Immature natural killer cell (primary cell): ENCODE measurements at places on chromosomes 11 and 22.

- peak; percentile 14 for DNase-seq
Measured at GRCh38 chr11:88886796-88887195, 179.0 kb downstream of the GRM5 start.

DNA sequence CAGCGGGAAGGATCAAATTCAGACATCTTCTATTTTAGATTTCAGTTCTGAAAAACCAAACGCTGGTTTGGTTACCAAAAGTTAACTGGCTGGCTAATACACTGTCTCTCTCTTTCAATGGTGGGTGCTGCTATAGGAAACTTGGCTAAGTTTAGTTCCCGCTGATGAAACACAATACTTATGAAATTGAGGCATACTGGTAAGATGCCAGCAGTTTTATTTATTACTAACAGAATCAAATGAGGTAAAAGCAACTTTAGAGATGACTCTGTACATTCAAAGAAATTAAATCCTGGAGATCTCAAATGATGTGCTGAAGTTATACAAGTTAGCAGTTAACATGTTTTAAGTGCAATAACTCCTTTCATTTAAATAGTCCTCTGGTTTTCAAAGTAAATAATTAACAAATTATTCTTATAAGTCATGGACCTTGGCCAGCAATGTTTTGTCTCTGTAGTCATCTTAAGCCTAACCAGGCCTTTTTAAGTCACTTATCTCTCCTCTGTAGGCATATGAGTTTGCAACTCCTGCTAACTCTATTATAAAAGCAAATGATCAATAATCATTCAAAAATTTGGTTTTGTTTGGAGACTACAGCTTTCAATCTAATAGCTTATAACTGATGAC is 54.8 kb downstream of the PAK1 start:
- no peak for DNase-seq

DNA sequence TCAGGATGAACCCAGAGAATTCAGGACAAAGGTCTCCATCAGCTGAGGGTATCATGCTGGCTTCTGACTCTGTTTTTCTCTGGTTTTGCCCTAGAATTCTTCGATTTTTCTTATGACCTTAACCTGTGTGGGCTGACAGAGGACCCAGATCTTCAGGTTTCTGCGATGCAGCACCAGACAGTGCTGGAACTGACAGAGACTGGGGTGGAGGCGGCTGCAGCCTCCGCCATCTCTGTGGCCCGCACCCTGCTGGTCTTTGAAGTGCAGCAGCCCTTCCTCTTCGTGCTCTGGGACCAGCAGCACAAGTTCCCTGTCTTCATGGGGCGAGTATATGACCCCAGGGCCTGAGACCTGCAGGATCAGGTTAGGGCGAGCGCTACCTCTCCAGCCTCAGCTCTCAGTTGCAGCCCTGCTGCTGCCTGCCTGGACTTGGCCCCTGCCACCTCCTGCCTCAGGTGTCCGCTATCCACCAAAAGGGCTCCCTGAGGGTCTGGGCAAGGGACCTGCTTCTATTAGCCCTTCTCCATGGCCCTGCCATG is 16.8 kb downstream of the SERPING1 start:
- no peak for DNase-seq

DNA sequence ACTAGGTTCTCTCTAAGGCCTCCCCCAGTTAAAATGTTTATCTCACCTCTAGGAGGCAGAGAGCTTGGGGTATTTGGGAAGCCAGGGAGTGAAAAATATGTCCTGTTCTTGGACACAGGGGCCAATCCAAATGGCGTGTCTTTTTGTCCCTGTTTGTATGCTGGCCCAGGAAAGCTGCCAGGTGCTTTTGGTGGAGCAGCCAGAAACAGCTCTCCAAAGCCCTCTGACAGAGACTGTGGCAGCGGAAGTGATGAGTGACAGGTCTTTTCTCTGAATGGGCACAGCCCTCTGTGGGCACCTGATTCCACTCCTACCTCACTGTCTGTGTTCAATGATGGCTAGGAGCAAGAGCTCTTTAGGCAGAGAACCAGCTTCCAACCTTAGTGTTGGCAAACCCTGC is 106.4 kb upstream of the KIRREL3 start:
- DNase-seq, result no peak

DNA sequence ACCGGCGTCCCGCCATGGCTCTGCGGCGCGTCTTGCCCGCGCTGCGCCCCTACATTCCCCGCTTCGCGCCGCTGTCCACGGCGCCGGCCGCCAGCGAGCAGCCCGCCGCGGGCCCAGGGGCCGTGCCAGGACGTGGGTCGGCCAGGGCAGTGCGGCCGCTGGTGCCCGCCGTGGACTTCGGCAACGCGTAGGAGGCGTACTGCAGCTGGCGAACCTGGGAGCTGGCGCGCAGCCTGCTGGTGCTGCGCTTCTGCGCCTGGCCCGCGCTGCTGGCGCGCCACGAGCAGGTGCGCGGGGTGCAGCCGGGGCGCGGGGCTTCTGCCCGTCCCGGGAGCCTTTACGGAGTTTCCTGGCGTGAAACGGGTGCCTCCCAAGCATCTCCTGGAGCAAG is 20.1 kb downstream of the DGCR6L start:
- DNase-seq, result no peak

DNA sequence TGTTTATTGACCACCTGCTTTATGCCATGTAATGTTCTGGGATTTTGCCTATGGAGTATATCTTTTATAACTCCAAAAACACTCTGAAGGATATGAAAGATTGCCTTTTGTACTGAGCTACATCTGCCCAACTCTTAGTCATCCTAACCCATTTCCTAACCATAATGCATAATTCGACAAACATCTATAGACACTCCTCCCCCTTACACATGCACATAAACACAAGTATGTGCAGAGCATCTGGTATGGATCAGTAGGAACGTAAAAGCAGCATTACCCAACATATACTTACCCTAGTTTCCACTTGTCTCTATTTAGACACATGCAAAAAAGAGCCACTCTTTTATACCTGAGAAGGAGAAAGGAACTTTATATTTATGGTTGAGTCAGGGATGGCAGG is 272.8 kb downstream of the FAM76B start:
- DNase-seq, result no peak

DNA sequence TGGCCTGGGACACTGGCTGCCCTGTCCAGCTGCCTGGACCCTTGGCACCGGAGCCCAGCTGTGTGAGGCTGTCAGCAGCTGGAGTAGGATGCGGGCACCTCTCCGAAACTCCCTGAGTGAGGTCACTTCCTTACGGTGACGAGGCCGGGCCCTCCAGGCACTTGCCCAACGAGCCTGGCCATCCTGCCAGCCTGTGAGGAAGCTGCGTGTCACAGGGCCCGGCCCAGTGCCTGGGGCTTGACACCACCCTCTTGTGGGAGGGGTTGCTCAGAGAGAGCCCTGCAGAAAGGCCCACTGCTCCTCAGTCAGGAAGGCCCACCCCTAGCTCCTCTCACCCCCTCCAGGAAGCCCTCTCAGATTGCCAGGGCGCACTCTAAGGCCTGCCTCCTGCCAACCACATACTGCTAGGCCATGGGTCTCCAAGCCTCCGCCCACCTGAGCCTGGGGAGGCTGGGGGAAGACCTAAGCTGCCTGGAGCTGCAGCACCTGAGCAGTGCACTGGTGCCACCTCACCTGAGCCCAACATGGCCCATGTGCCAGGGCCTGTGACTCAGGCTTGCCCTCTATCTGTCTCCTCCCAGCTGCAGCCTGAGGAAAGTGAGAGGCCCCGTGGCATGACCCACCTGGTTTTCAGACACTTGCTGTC is 4.3 kb upstream of the PHLDA2 start:
- DNase-seq, result peak; percentile 61

- no peak for DNase-seq
Measured at GRCh38 chr11:19546325-19546724, 166.3 kb upstream of the NAV2 start.

DNA sequence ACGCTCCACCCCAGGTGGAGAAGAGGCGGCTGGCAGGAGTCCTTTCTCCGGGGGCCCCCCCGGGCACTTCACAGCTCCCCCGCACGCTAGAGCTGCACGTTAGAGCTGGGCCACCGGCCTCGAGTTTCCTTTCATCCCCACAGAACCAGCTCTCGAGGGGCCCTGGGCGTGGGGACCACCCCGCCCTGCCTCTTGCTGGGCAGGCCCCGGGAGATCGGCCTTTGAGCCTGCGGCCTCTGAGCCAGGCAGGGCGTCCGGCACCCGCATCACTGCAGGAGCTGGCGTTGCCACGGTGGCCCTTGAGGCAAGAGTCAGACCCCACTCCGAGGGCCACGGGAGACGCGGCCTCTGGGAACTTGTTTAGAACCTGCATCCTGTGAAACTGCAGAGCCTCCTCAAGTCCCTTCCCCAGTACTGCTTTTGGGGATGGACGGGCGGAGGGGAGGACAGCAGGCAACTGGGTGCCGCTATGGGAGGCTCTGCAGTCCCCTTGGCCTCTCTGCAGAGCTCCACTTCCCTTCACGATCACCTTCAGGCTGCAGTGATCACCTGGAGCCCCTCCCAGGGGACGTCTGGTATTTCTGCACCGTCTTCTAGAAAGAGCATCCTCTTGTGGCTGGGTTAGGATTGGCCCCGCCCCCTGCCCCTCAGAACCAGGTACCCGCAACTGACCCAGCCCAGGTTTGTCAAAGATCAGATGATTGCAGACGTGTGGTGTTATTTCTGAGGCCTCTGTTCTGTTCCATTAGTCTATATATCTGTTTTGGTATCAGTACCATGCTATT is 13.9 kb upstream of the GAL start:
- DNase-seq, result no peak

DNA sequence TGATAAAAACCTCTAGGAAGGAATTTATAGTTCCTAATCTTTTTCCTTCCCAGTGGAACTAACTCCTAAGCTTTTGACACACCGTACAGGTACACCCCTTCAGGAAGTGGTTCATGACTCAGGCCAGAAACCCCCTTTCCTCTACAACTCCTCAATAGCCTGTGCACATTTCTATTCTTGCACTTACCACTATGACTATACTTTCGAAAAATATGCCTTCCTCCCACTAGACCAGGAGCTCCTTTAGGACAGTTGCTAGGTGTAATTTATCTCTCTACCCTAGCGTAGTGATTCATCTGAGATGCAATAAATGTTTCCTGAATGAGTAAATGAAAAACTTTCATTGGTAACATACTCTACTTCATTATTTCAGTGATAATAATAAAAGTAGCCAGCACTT is 14.5 kb downstream of the MAP6 start:
- DNase-seq, result no peak

GRCh38 chr11:32567154-32567553 is 16.5 kb upstream of the EIF3M start:
- DNase-seq, result no peak

- peak; percentile 28 for DNase-seq
Measured at GRCh38 chr11:63839508-63840355, 822 bp downstream of the MARK2 start.

GRCh38 chr11:77407613-77408012 is 66.3 kb downstream of the PAK1 start:
- no peak for DNase-seq

- no peak for DNase-seq
Measured at GRCh38 chr22:43851058-43851978, 11.0 kb downstream of the SULT4A1 start.

- DNase-seq, result no peak
Measured at GRCh38 chr11:126336671-126337101, 18.8 kb upstream of the ST3GAL4 start.

DNA sequence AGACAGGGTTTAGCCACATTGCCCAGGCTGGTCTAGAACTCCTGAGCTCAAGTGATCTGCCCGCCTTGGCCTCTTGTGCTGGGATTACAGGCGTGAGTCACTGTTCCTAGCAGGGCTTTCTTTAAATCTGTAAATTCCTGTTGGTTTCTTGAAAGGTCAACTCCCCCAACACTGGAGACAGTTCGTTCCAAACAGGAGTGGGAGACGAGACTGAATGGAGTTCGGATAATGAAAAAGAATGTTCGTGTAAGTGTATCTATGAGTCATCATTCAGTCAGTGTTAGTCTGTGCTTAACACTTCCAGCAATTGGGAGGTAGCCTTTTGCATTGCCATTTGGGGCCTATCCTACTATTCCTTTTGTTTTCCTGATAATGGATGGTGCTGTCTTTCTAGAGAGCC is 10.0 kb upstream of the BACE1-AS start:
- no peak for DNase-seq

GRCh38 chr11:55658031-55658573 is 3.9 kb upstream of the OR4C6 start:
- no peak for DNase-seq

DNA sequence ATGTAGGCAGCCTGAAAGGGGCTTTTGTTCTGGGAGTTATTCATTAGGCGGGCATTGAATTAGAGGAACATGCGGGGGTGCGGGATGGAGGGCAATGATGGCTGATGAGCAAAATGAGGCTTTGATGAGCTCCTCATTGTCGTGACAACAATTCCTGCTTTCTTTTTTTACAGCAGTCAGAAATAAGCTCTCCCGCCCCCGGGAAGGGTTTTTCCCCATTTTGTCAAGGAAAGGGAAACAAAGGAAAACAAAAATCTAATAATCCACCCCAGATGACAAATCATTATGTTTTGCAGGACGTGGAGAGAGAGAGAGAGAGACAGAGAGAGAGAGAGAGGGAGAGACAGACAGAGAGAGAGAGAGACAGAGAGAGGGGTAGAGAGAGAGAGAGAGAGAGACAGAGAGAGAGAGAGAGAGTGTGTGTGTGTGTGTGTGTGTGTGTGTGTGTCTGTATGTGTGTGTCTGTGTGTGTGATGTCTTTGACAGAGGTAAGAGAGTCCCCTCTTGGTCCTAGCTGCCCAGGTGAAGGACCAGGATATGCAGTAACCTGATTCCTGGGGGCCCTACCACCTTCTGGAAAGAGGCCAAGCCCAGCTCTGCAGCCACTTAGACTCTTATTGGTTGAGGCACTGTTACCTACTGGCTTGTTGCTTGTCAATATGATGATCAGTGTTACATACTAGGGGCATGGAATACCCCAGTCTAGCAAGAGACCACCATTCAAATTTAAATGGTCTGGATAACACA is 46.7 kb upstream of the PARVA start:
- DNase-seq, result no peak

DNA sequence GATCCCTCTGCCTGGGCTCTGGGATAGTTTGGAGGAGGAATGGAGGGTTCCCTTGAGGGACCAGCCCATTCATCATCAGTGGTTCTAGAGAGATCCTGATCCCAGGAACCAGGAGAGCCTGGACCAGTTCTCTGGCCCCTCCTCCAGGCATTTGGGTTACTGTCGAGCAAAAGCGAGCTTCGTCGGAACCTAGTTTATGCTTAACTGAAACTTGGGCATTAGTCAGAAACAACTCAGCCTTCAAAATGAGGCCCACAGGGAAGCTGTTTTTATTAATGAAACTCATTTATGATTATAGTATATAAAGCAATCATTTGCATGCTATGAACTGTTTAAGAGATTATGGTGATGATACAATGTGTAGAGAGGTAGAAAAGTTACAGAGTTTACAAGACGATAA is 61.4 kb downstream of the LIF start:
- DNase-seq, result no peak
